SHP77 (cell line): ENCODE measurements at places on chromosomes 11 and 22.

GRCh38 chr11:124970925-124971324 is 16.9 kb downstream of the CCDC15 start:
- no peak for DNase-seq

GRCh38 chr11:64747961-64748665 is 4.2 kb upstream of the RASGRP2 start:
- no peak for DNase-seq

DNA sequence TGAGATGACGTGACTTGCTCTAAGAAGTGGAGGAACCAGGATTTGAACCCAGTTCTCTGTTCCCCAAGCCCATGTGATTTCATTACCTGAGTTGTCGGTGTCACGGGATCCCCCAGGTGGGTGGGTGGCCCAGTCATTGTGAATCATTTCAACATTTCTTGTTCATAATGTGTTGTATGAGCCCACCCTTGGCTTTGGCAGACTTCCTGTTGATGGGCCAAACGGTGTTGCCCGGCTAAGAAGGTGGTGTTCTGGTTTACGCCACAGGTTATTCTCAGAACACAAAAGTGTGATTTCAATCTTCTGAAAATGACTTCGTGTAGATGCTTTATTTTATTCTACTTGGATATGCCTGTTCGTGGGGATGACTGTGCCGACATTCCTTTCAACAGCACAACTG is 21.6 kb upstream of the ST14 start:
- no peak for DNase-seq

DNA sequence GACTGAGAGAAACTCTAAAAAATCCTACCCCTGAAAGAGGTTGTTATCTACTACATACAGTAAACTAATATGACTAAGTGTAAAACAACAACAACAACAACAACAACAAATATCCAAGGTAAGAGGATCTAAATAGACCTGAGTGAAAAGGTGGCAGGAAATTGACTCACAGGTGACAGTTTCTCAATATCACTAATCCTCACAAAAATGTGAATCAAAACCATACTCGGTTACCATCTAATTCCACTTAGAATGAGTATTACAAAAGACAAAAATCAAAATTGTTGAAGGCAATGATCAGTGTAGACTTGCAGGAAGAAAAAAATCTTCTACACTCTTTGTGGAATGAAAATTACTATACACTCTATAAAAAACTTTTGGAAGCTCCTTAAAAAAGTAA is 17.5 kb downstream of the RGL4 start:
- no peak for DNase-seq

DNA sequence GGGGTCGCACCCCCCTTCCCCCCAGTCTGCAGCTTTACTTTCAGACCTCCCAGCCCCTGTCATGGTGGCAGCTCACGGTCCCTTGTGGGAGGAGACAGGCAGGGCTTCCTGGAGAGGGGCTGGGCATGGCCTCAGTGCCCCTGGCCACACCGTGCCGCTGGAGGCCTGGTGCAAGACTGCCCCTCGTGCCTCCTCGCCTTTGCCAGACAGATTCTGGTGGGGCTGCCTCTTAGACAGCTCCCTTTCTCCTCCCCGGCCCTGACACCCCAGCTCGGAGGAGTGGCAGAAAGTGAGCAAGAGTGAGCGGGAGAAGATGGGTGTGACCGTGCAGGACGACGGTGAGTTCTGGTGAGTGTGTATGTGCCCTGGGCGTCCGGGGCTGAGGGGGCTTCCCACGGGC is 12.1 kb upstream of the MYO7A start:
- DNase-seq, result no peak

DNA sequence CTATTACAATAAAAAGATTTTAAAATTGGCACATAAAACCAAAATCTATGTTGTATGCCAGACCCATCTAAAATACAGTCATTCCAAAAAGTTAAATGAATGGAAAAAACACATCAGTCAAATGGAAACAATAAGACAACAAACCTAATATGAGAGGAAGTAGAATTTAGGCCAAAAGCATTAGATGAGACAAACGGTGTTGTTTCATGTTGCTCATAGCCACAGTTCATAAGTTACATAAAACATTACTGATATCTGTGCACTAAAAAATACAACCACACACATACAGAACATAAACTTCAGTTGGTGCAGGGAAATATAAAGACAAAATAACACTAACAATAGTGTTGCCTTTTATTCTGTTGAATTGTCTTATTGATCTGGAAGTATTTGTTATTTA is 661.9 kb downstream of the CNTN5 start:
- DNase-seq, result no peak

DNA sequence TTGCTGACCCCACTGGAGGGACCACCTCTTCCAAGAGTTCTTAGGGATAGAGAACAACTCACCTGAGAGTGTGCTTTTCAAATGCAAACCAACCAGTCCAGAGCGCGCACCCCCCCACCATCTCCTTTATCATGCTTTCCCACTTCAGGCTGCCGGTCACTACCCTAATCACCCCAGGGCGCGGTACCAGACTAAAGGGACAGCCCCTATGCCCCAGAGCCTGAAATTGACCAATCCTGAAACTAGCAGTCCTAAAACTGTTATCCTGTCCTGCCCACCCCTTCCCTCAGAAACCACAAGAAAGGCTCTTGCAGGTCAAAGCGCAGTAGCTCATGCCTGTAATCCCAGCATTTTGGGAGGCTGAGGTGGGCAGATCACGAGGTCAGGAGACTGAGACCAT is 37.0 kb downstream of the NEAT1 start:
- DNase-seq, result no peak

- no peak for DNase-seq
These were observed 60.4 kb downstream of the TRAF6 start for GRCh38 chr11:36449561-36450096.

DNA sequence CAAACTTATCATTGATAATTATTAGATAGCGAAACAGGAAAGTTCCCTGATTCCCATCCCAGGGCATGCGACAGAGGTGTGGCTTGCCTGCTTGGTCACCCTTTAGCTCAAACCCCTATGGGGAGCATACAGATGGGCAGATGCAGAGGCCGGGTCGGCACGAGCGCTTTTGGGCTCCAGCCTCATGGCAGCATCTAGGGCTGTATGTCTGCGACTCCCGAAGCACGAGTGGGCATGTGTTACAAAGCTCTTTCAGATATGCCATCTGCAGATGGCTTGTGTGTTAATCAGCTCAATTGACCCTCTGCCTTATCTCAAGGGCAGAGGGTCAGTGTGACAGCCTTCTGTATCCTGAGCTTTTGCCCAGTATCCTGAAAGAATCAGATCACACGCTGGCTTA is 2069.3 kb upstream of the RAG2 start:
- no peak for DNase-seq

- no peak for DNase-seq
These were observed 33.9 kb downstream of the AP2A2 start for GRCh38 chr11:959608-960007.

- no peak for DNase-seq
These were observed 507.2 kb upstream of the ANO3 start for GRCh38 chr11:25824688-25825087.

DNA sequence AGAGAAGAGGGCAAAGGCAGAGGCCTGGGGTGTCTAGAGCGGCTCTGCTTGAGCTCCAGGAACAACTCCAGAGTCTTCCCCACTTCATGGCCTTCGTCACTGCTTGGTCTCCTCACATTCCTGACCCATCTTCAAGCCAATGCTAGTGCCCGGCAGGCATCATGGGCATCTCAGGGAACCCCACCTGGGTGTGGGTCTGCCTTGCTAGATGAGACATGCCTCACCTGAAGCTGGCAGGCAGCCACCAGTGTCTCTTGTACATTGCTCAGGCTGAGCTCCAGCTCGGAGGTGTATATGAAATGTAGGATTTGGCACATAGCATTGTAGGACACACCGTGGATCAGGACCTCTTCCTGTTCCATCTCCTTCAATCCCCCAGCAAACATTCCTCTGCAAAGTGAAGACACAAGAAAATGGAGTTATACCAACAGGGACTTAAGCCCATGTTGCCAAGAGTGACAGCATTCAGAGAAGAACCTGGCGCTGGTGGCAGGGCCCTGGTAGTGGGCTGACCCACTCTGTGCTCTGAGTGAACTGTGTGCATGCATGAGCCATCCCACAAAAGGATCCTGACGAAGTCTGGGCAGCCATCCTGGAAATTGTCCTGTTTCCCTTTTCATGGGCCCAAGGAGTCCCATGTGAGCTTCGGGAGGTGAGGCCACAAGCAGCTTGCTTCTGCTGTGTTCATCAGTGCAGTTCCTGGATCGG is 24.3 kb downstream of the KLHL22 start:
- DNase-seq, result no peak

DNA sequence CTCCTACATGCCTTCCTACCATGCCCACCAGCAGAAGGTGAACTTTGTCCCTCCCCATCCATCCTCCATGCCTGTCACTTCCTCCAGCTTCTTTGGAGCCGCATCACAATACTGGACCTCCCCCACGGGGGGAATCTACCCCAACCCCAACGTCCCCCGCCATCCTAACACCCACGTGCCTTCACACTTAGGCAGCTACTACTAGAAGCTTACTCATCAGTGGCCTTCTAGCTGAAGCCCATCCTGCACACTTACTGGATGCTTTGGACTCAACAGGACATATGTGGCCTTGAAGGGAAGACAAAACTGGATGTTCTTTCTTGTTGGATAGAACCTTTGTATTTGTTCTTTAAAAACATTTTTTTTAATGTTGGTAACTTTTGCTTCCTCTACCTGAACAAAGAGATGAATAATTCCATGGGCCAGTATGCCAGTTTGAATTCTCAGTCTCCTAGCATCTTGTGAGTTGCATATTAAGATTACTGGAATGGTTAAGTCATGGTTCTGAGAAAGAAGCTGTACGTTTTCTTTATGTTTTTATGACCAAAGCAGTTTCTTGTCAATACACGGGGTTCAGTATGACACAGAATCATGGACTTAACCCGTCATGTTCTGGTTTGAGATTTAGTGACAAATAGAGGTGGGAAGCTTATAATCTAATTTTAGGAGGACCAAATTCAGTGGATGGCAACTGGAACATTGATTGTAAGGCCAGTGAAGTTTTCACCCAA is 56.1 kb downstream of the KCNJ1 start:
- no peak for DNase-seq

GRCh38 chr11:20203831-20204230 is 43.6 kb upstream of the DBX1 start:
- DNase-seq, result no peak

DNA sequence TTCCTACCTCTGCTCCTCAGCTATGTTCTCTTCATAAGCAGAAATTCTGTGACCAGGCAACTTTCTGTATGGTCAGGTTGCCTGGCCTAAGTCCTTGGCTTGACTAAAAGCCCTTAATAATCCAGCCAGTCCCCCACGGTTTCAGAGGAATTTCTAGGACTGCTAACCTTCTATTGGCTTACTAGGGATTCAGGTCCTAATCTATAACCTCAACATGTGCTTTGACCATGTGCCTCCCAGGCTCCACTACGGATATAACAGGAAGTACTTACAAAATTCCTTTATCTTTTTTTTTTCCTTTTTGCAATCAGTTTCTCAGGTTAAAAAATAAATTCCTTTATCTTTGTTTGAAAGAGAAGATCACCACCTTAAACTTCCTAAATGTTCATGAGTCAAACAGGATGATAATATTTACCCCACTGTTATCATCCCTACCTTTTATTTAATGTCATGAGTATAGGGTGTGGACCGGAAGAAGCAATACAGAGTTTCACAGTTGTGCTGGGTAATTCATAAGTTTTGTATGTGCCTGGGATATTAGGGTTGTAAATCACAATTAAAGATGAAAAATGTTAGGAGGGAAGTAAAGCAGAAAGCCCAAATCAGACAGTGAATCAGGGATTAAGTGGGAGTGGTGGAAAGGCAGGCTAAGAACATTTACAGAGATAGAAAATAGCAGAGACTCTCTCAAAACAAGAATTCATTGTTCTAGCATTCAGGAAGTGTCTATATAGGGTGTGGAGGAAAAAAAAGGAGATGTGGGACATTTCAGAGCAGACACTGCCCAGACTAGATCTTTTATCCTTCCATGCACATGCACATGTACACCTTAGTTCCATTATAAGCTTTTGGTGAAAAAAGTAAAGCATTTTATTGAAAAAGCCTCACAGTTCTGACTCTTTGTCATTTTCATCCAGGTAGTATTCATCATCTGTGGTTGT is 10.7 kb upstream of the POGLUT3 start:
- no peak for DNase-seq

DNA sequence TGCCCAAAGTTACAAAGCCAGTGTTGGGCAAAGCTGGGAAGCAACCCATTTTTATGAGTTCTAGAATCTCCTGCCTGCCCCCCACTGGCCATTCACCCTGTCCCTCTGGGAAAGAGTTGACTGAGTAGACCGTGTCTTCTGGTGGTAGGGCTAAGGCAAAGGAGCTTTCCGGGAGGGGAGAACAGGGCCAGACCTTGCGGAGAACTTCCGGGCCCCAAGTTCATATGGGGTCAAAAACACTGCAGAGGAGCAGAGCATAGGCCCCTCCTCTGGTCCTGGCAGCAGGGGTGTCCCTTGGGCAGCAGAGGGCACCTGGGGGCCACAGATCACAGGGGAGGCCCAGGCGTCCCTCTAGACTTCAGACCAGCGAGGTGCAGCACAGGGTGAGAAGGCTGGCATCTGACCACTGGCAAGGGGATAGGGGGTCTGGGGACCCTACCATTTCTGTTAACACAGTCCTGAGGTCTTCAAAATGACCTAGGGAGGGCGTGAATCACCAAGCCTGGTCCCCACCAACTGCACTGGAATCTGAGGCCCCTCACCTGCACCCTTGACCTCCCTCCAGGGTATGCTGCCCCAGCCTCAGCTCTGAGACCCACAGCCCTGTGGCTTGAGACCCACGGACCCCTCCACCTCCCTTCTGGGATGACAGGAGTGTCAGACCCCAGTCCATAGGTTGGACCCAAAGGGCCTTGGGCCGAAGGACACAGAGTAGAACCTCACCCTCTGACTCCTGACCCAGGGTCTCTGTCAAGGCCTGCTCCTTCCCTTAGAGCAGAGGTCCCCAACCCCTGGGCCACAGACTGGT is 1.3 kb upstream of the ARAP1 start:
- DNase-seq, result no peak

DNA sequence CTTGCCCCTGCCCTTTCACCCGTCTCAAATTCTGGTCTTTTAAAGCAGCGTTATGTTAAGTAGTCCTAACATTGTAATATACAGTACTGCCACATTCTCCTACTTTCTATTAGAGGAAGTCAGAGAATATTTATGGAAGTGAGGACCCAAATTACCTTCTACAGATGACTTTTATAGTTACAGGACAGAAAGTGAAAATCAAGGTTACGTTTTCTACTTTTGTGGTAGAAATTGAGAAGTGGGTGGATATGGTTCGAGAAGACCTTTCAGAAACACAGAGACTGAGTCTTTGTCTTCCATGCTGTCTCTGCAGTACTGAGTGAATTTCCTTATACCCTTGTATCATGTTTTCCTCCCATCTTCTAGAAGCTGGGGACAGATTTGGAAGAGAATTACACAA is 17.1 kb downstream of the SC5D start:
- no peak for DNase-seq
